Osteoblast (primary cell): ENCODE measurements at places on chromosomes 5 and 9.
A peak's percentile ranks its signal among the peaks of the same experiment; 100 is the strongest.

DNA sequence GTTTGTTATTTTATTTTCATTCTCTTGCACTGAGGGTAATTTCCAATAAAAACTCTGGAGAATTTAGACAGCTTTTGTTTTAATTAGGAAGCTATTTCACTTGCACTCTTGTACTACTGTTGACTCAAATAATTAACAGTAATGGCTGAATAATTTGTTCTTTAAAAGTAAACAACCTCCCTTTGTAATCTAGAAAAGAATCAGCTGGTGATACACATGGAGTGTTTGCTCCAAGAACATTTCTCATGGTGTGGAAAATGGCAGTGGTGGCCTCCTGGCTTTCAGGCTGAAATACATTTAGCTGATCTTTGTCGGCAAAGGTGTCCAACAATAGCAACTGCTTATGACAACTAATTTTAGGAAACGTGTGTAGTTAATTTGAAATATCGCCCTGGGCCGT lies 129.4 kb downstream of the C9orf152 start:
- DNase-seq = no peak

GRCh38 chr9:18499980-18500379 lies 26.0 kb downstream of the ADAMTSL1 start:
- no peak for DNase-seq

DNA sequence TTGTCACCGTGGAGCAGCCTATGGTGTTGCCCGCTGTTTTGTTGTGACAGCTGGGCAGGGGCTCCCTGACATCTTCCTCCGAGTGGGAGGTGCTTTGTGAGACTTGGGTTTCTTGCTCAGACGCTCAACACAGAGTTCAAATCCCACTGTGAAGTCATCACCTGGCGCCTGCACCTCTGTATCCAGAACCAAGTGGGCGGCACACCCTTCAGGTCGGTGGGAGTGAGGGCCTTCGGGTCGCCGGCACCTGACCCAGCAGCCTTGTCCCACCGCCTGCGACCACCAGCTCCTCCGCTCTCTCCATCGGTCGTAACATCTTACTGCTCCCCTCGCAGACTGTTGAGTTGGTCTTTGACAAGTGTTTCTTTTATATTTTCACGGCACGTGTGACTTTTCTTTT lies 37.6 kb upstream of the EXOC3 start:
- DNase-seq = no peak

DNA sequence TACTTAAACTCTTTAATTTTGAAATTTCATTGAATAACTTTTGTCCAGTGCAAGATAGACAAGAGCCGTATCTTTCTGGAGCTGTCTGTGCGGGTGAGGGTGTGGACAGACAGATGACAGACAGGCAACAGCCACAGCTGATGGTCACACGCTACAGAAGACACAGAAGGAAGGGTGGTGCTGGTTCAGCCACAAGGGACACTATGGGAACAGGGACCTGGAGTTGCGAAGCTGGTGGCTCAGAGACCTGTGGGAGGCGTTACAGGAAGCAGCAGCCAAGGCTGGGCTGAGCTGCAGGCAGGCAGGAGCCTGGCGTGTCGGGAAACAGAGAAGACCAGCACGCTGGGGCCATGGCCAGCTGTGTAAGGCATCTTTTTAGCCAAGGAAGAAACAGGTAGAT lies 104.4 kb downstream of the WNK2 start:
- DNase-seq = no peak

GRCh38 chr5:88878976-88879375 lies 4.0 kb downstream of the MEF2C start:
- no peak for DNase-seq

GRCh38 chr5:180583738-180584137 lies 7.6 kb downstream of the SCGB3A1 start:
- DNase-seq = no peak

DNA sequence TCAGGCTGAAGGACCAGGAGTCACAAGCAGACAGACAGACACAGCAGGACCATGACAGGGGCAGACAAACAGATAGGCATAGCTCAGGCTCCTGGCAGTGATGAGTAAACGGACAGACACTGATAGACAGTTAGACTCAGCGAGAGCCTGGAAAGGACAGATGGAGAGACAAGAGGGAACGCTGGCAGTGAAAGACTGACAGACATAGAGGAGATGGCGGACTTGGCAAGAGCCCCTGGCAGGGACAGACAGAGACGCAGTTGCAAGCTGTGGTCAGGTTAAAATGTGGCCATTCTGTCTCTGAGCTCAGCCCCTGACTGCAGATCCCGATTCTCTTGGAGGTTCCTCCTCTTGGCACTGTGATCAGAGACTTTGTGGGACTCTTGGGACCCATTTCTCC lies 13.6 kb downstream of the CSF2 start:
- no peak for DNase-seq

GRCh38 chr5:89273289-89273688 lies 390.3 kb upstream of the MEF2C start:
- no peak for DNase-seq

- DNase-seq = no peak
Observed at GRCh38 chr5:158736150-158736870, 363.4 kb downstream of the EBF1 start.

GRCh38 chr9:70798018-70798417 lies 323.4 kb downstream of the TRPM3 start:
- DNase-seq = no peak

DNA sequence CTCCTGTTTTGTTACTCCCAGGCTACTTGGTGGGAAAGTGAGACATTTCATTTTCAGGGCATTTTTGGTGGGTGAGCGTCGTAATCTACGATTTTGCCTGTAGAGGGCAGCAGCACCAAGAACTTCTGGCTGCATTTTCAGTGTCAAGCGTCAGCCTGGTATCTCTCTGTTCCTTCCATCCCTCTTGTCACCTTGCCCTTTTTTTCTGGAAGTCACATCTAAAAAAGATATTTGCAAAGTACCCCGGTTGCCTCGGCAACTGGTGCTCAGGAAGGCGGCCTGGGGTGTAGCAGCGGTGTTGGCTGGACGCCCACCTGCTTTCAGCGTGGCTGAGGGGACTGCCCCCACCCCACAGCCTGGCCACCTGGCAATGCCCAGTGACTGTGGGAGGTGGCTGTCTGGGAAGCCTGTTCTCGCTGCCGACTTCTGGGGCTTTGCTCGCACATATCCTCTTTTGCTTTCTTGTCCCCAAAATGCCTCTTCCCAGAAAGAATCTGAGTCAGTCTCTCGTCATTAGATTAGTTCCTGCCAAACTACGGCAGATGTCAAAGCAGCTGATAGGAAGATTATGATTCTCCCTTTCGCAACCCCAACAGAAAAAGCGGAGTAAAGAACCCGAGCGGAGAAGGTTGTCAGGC lies 84.5 kb downstream of the ACER2 start:
- peak; percentile 86 for DNase-seq
